ENCODE measurements at places on chromosomes 5 and 9.

DNA sequence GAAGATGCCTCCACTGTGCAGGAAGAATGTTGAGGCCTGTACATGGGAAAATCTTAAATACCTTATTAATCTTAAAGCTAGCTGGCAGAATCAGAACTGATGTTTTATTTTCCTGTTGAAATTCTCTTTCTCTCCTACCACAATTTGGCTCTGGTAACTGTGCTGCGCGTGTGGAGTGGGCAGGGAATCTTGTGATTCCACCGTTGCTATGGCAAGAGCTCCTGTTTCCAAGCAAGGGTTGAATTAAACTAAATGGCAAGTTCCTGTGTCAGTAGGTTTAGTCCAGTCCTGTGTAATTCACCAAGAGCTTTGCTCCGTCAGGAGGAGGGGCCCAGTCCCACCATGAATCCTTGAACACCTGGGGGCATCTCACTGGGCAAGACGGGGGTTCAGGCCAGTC, 36.4 kb downstream of the NXNL2 start:
- no peak for DNase-seq

DNA sequence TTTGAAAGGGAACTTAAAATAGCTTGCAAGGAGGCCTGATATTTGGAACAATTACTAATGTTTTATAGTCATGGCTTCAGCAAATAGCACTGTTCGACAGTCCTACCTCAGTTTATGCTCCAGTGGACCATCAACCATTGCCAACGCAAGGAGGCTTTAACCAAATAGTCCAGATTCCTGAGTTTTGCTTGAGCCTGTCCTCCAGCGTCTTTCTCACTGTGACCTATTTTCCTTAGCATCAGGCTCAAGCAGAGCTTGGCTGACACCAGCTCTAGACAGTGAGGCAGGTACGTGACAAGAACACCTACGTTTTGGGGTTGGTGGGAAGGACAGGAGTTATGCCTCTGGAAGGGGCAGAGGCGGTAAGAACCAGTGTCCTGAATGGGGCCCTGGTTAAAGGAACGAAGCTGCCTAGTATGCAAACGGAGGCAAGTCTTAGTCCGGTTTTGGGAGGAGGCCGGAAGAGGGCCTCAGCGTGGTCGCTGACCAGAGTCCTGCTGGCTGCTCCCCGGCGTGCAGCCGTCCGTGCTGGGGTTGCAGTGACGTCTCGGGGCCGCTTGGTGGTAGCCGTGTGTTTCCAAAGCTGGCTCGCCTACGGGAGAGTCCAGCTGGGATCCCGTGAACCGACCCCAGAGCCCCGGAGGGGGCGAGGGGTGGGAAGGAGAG, 998 bp upstream of the FGF18 start:
- peak; percentile 71 for DNase-seq

DNA sequence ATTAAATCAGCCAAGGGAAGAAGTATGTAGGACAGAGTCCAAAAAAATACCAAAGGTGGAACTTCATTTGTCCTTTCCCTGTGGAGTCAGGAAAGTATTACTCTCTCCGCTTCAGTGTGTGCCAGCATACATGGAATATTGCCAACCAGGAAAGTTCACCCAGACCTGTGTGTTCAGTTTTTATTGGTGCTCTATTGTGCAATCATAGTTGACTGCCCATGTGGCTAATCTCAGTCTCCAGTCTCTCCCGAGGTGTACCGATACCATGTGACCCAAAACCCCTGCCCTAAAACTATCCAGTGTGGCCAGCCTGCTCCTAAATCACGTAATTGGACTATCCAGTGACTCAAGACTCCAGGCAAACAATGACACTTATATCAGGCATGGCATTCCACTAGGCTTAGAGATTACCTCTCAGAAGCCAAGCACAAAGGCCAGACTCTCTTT, 38.8 kb downstream of the NFX1 start:
- no peak for DNase-seq

DNA sequence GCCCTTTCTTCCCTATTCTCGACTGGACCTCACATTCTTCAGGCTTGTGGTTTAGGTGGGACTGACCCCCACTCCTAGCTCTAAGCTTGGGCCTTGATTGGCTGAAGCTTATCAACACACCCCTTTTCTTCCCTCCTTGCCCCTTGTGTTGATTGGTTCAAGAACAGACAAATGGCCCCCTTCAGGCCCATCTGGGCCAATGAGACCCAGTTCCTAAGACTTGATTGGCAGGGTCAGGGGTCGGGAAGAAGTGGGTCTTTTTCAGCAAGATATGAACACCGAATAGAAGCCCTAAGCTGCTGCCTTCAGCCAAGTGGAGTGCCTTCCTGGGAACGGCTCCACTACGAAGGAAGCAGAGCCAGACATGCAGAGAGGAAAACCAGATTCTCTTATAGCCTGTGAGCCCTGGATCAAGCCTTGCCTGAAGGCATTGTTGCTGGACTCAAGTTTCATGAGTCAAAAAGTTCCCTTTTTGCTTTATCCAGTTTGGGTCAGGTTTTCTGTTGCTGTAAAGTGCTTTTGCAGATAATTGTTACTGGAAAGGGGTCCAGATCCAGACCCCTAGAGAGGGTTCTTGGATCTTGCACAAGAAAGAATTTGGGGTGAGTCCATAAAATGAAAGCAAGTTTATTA, 22.4 kb upstream of the NCS1 start:
- DNase-seq: no peak

GRCh38 chr9:14788846-14789245, 66.3 kb upstream of the CER1 start:
- DNase-seq: no peak

GRCh38 chr5:15254607-15255006, 245.4 kb upstream of the FBXL7 start:
- no peak for DNase-seq

- DNase-seq: no peak
Observed at GRCh38 chr5:109345699-109346098, 64.1 kb downstream of the PJA2 start.

- DNase-seq: no peak
Observed at GRCh38 chr9:84212982-84213381, 127.6 kb downstream of the SLC28A3 start.

- DNase-seq: no peak
Observed at GRCh38 chr5:17426104-17426749, 71.8 kb upstream of the TAF11L2 start.

DNA sequence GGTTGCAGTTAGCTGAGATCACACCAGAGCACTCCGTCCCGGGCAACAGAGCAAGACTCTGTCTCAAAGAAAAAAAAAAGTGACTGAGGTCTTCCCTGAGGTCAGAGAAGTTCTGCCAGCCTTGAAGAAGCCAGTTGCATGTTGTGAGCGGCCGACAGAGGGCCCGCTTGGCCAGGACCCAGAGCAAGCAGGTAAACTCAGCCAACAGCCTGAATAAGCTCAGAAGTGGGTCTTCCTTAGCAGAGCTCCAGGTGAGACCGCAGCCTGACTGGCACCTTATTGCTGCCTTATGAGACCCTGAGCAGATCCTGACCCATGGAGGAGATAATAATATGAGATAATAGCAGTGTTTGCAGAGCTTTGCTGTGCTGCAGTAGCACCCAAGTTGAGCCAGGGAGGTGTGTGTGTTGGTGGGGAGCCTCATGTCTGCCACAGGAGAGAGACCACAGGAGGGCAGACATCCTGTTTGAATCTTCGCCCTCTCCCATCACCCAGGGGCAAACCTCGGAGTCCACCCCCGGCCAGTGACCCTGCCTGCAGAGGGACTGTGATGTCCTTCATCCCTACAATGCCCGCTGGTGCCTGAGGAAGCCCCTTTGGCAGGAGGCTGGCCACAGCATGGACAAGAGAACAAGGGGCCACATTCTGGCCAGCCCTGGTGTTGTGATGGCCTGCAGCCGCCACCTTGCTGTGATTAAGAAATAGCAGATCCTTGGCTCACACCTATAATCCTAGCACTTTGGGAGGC, 10.8 kb upstream of the BARX1 start:
- no peak for DNase-seq

Data from activated CD4-positive, alpha-beta T cell treated with anti-CD3 and anti-CD28 coated beads for 48 hours (primary cell).